ENCODE measurements at places on chromosomes 11 and 22.

DNA sequence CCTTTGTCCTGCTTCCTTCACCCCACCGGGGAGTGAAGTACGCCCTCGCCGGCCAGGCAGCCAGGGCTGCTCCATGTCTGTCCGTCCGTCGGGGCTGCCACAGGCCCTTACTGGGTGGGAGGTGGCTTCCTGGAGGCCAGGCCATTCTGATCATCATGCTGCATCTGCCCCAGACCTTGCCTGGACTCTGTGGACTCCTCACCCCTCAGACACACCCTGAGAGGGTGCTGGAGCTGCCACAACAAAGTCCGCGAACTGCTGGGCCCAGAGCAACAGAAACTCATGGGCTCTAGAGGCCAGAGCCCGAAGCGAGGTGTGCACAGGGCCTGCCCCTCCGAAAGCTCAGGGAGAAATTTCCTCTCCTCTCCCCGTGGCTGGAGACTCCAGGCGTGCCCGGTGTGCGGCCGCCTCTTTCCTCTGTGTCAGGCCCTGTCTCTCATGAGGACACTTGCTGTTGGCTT is 124.2 kb downstream of the KCNQ1OT1 start:
- no peak for DNase-seq

GRCh38 chr11:37788141-37788877 is 1190.3 kb upstream of the RAG2 start:
- DNase-seq, result peak; percentile 62

- DNase-seq, result no peak
Observed at GRCh38 chr11:66459138-66459778, 7.4 kb upstream of the PELI3 start.

GRCh38 chr11:26021017-26021416 is 310.9 kb upstream of the ANO3 start:
- DNase-seq, result no peak

DNA sequence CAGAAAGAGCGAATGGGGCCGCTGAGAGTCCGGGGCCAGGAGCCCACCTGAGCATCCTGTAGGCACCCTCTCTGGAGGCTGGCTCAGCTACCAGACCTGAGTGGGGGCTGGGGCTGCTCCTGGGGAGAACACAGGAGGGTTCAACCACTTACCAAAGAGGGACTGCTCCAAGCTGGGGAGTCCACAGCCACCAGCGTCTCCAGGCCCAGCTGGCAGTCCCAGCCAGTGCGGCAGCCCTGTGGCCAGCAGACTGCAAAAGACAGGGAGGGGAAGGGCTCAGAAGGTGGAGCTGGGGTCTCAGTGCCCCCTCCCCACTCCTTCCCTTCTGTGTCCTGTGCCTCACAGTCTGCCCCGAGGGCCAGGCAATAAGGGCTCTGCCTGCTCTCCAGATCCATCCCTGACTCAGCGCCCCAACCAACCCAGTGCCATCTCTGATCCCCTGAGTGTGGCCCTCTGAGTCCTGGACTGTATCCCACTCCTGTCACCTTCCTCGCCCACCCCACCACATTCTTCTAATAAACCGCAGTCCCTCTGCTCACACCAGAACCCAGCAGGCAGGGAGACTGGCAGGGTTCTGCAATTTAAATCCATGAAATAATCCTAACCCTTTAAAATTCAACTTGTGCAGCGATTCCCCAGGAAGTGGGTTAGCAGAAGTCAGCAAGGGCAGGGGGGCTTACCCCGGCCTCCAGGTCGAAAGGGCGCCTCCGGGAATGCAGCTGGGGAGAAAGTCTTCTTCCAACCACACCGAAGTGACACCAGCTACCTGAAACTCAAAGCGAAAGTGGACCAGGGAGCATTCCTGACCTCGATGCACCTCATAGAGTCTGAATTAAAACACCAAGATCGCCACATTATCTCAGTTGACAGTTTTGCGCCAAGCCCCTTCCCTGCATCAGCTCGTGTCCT is 13.3 kb downstream of the CHST1 start:
- DNase-seq, result no peak

GRCh38 chr22:48931452-48931851 is 896.2 kb downstream of the BRD1 start:
- DNase-seq, result no peak

- DNase-seq, result no peak
Observed at GRCh38 chr22:30718938-30719337, 24.3 kb downstream of the OSBP2 start.

DNA sequence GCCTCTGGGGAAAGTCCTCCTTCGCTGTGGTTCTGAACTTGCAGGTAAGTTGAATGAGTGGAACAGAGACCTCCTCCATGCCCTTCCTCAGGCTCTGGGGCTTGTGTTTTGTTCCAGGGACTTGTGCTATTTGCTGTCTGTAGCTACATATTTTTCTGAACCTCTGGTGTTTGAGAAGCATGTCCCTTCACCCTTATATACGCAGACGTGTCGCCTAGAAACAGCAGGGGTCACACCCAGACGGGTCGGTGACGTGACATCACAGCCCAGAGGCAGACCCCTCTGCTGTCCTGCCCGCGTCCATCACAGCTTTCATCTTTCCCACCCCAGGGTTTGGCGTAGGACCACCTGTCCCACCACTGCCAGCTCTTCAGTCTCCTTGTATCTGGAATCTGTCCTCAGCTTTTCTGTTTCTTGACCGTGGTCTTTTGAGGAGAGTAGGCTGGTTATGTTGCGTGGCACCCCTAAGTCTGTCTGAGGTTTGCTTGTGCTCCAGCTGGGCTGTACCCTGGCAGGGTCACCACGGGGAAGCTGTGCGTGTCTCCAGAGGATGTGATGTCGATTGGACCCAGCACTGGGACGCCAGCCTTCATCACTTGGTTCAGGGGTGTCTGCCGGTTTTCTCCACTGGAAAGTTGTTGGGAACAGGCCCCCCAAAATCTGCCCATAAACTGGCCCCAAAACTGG is 13.4 kb upstream of the MUC5B start:
- DNase-seq, result no peak

GRCh38 chr22:38870312-38870741 is 1.7 kb downstream of the CBX6 start:
- DNase-seq, result peak; percentile 86

Measured in cardiac fibroblast (primary cell).